ENCODE measurements at places on chromosomes 1 and 21.

- DNase-seq = no peak
Measured at GRCh38 chr21:37710546-37711285, 205.5 kb downstream of the KCNJ6 start.

- no peak for DNase-seq
Measured at GRCh38 chr1:156193208-156193487, 756 bp upstream of the SLC25A44 start.

- DNase-seq = no peak
Measured at GRCh38 chr1:165875171-165875570, 47.8 kb downstream of the UCK2 start.

- no peak for DNase-seq
Measured at GRCh38 chr1:8097077-8097799, 71.1 kb upstream of the ERRFI1 start.

DNA sequence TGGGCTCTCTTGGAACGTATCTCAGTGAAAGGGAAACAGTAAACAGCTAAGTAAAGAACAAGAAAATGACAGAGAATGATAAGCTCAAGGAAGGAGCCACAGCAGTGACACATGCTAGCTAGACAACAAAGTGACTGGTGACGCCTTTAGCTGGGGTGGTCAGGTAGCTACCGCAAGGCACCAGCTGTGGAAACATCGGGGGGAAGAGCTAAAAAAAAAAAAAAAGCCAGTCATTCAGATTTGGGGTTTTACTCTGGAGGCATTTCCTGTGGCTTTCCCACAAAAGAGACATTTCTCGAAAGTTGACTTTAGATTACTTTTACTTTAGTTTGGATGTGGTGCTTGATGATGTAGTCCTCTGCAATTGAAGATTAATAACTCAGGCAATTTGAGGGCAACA, 2.1 kb downstream of the FHAD1 start:
- peak; percentile 53 for DNase-seq

DNA sequence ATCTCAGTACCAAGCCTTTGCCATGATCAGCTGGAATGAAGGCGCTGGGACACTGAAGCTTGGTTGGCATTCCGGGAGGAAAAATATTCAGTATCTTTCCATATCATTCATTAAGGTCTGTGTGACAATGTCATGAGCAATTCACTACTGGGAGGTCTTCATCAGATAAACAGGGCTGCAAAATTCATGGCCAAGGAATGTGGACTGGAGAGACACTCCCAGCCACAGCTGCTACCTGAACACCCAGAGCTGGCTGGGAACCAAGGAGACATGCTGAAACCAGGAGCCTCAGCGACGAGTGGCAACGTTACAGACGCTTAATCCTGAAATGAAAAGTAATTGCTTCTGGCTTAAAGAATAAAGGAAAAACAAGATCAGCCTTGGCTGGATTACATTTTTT, 30.6 kb upstream of the DDAH1 start:
- no peak for DNase-seq

GRCh38 chr1:168420177-168420576, 123.6 kb downstream of the XCL2 start:
- DNase-seq = no peak

- no peak for DNase-seq
Measured at GRCh38 chr1:61674221-61674620, 50.7 kb downstream of the TM2D1 start.

- no peak for DNase-seq
Measured at GRCh38 chr1:2972879-2973575, 48.2 kb upstream of the ACTRT2 start.

GRCh38 chr1:25246600-25247023, 642 bp downstream of the RSRP1 start:
- peak; percentile 19 for DNase-seq

DNA sequence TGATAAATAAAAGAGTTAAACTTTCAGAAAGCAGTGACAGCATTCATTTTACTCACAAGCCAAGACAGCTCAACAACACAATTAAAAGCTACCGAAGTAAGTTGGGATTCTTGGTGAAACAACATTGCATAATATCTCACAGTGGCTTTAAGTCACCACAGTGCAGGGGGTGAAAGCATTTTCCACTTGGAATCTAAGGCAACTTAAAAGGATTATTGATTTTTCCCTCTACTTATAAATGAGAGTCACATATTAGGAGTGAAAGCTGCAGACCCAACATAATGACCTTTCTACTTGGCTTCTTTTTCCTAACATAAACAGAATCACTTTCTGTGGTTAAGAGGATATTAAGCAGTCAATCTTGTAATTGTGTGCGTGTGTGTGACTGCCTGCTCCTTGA, 536.6 kb upstream of the CXADR start:
- no peak for DNase-seq

DNA sequence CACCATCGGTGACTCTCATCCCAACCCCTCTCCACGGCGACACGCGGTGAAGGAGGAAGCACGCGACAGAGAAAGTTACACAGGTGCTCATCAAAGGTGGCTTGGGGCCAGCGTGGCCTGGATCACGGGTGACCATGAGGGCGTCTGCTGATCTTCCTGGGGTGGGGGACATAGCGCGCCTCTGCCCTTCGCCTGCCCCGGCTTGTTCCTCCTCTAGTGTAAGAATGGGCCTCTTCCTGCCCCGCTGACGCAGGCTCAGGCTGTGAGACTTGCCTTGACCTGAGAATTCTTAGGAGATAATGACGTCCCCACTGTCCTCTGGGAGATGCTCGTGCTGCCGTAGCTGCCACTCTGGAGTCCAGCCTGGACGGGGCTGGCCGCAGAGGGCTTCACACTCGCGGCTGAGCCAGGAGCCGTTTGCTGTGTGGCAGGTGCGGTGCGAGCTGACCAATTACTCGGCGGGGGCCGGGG, 39.0 kb upstream of the TMEM52 start:
- no peak for DNase-seq

DNA sequence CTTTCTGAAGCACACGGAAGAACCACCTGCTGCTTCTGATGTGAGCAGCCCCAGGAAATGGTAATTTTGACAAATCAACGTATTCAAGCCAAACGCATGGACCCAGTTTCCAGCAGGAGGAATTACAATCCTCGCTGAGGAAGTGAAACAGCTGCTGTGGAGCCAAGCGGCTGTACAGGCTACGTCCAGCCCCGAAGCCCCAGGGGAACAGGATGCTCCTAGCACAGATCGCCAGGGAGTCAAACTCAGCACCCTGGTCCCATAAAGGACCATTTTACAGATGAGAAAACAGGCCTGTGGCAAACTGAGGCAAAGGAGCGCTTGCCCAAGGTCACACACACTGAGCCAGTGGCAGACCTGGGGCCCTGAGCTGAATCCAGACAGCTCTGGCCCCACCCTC, 108.0 kb downstream of the PTPRU start:
- no peak for DNase-seq

DNA sequence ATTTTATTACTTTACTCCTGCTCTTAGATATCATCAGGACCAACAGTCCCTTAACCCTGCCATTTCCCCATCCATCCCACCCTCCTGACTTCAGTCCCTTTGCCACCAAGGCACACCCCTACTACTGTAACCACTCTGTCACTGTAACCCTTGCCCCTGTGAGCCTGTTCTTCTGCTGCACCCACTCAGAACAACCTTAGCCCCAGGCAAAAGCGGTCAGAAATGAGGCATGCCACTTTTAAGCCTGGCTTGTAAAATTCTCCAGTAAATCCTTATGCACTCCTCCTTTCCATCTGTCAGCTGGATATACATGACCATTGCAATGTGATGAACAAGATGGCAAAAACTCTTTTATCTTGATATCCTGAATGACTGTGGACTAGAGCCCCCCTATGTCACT, 555.0 kb upstream of the PLXNA2 start:
- DNase-seq = no peak

DNA sequence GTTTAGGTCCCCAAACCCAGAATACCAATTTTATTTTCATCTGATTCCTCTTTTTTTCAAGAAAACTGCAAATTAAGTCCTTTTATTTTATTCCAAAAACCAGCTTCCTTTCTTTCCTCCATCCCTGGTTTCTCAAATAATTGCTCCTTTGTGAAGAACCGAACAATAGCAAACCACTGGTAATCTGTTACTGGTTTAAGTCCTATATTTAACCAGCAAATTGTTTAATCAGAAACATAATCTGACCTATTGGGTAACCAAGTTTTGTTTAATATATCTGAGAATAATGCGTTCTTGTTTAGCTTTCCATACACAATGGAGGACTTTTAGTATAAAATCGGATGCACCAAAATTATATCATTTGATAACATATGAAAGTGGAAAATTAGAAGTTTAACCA, 13.2 kb upstream of the DDR2 start:
- DNase-seq = no peak

DNA sequence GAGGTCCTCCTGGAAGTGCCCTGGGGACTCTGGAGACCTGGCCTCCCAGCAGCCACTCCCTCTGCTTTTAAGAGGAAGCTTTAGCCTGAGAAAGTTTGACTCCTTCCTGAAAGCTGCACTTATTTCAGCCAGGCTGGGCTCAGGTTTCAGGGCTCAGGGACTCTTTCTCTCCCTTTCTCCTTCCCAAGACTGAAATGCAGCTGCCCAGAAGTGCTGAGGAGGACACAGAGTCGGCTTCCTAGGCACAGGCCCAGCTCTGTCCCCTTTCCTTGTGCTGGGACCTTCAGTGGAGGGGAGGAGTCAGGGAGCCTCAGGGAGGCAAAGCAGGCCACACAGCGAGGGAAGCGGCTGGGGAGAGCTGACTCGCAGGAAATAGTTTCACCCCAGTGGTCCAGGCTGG, 137.3 kb downstream of the NAV1 start:
- DNase-seq = no peak

DNA sequence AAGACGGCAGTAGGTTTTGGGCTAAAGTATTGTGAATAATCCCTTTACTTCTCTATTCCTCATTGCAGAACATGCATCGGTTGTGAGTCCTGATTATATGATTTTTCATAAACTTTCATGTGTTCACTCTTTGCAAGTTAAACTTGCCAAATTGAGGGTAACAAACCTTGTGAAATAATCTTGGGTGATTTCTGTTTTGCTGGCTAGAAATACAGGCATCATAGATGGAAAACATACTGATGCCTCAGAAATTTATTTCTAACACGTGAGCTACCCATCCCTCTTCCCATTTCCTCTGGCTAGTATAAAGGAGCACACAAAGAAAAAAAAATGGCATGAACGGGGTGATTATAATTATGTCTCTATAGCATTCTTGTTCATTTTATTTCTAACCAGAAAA, 39.6 kb downstream of the RGS5 start:
- no peak for DNase-seq

GRCh38 chr1:107480548-107481415, 339.9 kb downstream of the NTNG1 start:
- no peak for DNase-seq

DNA sequence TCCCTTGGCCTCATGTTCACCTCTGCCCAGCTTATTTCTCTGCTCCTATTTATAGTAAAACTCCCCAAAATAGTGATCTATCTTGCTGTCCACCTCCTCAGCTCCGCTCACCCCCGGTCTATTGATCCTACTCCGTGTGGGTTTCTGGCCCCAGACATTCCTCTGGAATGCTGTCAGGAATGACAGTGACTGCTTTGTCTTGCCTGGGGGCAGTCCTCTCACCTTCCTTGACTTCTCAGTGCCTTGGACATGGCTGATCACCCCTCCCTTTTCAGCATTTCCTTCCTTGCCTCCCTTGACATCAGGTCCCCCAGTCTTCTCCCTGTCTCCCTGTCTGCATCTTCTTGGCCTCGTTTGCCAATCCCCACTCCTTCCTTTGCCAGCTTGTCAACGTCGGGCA, 108.1 kb upstream of the BACE2 start:
- DNase-seq = no peak

DNA sequence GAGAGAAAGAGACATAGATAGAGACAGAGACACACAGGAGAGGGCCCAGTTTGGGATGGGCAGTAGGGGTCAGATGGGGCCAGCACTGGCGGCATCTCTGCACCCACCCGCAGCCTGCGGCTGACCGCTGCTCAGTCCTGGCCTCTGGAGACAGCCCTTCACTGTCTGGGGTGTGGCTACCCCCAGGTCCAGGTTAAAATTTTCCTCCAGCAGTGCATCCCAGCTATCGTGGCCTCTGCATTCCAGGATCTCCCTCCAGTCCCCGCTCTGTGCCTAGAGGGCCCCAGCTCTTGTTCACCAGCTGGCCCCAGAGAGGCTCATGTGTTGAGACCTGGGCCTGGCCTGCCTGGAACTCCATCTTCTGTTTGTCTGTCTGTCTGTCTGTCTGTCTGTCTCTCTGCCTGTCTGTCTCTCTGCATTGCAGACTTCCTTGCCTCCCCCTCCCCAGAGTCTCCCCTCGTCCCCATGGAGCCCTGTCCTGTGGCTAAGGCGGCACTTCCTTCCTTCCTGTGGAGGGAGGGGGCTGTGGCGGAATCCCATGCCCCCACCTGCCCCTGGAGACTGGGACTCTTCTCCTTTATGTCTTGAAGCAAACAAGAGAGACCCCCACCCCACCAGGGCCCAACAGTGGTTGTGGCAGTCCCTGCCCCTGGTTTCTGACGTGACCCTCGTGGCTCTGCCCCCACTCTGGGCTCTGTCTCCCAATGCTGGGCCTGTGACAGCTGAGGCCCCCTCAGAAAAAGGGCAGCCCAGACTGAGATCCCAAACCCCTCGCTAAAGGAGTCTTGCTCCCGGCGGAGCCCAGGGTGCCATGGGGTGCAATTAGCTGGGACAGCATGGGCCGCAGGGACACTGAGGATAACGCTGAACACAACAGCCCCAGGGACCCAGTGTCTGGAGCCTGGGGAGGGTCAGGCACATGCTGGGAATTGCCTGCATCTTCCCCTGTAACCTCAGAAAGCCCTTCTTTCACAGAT, 241.8 kb downstream of the NPHP4 start:
- no peak for DNase-seq

DNA sequence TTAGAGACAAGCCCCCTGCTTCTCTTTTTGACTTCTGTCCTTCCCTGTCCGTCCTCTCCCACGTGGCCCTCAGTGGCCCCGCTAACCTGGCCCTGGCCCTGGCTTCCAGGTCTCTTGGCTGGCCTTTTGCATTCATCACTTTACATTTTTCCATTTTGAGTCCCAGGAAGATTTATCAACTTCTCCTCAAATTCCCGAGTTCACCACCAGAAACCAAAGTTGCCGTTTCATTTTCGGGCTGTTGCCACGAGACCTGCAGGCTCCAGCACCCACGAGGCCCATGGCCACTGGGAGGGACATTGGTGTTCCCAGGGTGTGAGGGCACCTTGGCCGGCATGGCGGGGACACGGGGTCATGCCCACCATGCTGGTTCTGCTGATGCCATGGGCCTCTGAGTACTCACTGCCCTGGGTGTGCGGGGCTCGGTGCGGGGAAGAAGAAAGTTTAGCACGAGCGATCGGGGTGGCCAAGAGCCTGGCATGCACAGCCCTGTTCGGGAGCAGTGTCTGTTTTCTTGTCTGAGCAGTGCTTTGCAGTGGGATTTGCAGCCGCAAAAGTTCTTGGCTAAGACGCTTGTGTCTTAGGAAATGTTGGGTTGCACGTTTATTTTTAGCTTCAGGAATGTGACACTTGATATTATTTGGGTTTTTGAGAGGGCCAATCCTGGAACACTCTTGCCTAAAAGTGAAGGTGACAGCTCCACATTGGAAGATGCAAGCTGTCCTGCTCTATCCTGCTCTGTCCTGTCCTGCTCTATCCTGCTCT, 40.4 kb upstream of the ADARB1 start:
- no peak for DNase-seq
